GM18507 (cell line): ENCODE measurements at places on chromosomes 1 and 21.

GRCh38 chr1:90114521-90115141 is 119.7 kb downstream of the ZNF326 start:
- no peak for DNase-seq

GRCh38 chr1:82762829-82763532 is 962.2 kb downstream of the ADGRL2 start:
- DNase-seq: no peak

GRCh38 chr1:48246727-48247126 is 24.2 kb downstream of the SLC5A9 start:
- DNase-seq: no peak

GRCh38 chr1:199696225-199696624 is 331.3 kb upstream of the NR5A2 start:
- DNase-seq: no peak

DNA sequence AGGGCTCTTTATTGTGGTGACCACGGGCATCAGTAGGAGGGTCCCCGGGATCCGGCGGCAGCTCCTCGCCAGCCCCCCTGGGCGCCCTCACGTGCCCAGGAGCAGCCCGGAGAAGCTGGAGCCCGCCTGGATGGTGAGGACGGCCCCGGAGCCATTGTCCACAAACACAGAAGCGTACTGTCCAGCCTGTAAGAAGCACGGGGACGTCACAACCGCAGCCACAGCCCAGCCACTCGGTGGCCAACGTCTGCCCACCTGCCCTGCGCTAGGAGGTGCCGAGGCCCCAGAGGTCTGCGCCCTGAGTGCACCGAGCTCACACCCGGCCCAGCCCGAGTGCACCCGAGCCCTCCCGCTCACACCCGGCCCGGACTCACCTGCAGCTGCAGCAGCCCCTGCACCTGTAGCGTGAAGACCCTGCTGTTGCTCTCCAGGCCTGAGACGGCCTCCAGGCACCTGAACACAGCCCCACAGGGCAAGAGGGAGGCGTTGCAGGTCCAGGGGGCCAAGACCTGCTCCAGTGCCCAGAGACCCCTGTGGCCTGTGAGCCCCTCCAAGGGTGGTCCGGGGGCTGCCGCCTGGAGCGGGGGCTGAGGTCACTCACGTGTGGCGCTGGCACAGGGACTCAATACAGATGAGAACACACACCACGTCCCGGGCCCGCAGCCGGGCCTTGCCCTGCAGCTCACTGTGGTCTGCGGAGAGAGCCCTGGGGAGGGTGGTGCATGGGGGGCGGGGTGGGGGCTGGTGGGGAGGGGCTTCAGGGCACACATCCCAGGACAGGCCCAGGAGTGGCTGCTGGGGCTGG is 3.9 kb downstream of the C1QTNF12 start:
- no peak for DNase-seq

- no peak for DNase-seq
Observed at GRCh38 chr1:89884718-89885596, 64.1 kb downstream of the LRRC8D start.

DNA sequence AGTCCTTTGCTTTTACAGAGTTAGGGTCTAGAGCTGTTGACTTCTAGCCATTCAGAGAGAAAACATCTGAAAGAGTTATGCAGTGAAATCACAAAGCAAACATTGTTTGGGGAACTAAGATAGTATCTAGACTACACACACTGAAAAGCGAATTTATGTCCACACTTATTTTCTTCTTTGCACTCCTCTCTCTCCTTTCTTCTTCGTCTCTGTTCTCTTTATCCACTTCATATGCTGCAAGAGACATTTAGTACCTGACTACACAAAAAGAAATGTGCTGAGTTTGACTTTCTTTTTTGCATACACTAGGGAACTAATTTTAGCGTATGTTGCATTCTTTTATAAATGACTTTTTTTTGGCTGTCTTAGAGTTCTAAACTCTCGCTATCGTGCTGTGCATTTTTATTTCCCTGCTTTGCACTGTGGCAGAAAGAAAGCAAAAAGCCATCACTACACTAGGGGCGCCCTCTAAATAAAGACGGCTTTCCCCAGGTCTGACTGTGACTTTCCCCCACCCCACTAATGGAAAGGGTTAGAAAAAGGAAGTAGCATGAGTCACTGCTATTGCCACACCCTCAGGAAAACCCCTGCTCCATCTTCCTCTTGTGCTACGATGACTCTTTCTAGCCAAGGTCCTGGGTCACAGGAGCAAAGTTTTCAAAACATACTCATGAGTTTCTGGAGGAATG is 65.7 kb downstream of the MAP3K7CL start:
- peak; percentile 49 for DNase-seq

GRCh38 chr1:205565799-205566198 is 61.3 kb downstream of the CDK18 start:
- DNase-seq: no peak

- DNase-seq: no peak
Observed at GRCh38 chr1:60463146-60463545, 389.6 kb upstream of the C1orf87 start.

GRCh38 chr1:154186852-154187501 is 4.9 kb downstream of the TPM3 start:
- no peak for DNase-seq

DNA sequence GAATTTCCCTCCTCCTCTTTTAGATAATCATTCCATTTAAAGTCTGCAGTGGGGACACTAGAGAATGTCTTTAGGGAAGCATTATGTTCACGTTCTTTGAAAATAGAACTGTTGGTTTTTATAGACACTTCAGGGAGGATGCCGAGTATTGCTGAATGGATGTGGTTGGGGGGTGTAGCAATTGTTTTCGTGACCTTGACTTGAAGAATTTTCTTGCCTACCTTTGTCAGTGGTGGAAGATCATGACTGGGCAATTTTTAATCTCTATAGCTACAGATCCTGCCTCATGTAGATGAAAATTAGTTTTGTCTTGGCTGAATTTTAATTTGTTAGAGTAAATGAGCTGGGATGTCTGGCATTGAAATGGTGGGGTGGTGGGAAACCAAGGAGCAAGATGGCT is 3.8 kb downstream of the SMG7 start:
- no peak for DNase-seq

- DNase-seq: no peak
Observed at GRCh38 chr21:34969423-34970166, 79.5 kb downstream of the RUNX1 start.

DNA sequence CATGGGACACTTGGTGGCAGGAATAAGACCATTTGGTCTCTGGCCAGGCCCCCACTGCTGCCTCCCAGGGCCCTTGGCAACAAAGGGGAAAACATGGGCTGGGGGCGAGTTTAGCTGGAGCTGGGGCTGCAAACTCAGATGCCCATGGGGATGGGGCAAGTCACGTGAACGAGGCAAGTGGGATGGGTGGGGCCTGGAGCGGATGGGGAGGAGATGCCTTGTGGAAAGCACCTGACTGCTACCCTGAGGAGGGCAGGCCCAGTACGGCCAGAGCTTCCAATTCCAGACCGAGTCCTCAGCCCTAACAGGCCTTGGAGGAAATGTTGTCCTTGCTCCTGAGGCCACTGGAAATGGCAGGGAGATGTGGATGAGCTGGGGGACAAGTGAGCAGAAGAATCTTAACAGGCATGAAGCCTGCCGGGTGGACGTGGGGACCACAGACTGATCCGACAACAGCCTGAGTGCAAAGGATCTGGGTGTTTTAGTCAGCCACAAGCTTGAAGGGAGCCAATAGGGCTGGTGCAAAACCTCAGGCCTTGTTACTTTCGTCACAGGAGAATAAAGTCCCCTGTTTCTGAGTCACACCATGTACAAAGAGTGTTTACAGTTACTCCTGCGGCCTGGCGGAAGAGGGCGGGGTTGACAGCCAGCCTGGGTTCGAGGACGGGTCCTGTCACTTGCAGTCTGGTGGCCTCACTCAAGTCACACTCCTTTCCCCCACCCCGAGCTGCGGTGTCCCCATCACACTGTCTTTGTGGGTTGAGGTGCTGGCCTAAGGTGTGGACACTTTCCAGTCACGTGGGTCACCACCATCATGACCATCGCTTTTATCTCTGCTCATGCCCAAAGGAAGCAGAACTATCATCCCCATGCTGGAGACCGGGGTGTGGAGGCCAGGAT is 19.1 kb downstream of the RUNX3 start:
- DNase-seq: no peak

- DNase-seq: no peak
Observed at GRCh38 chr1:9294405-9294773, 1.7 kb downstream of the SPSB1 start.

DNA sequence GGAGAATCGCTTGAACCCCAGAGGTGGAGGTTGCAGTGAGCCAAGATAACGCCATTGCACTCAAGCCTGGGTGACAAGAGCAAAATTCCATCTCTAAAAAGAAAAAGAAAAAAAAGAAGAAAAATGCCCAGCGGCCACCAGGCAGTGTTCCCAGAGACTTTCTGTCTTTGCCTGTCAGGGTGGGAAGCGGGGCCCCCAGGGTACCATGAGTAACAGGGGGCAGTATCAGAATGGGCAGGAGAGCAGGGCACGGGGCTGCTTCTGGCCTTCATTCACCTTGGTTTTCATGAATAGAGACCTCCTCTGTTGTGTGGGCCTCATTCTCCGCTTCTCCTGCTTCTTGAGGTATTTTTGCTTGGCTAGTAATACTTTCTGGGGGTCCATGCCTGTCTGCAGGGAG is 20.4 kb downstream of the SLC26A9 start:
- no peak for DNase-seq

DNA sequence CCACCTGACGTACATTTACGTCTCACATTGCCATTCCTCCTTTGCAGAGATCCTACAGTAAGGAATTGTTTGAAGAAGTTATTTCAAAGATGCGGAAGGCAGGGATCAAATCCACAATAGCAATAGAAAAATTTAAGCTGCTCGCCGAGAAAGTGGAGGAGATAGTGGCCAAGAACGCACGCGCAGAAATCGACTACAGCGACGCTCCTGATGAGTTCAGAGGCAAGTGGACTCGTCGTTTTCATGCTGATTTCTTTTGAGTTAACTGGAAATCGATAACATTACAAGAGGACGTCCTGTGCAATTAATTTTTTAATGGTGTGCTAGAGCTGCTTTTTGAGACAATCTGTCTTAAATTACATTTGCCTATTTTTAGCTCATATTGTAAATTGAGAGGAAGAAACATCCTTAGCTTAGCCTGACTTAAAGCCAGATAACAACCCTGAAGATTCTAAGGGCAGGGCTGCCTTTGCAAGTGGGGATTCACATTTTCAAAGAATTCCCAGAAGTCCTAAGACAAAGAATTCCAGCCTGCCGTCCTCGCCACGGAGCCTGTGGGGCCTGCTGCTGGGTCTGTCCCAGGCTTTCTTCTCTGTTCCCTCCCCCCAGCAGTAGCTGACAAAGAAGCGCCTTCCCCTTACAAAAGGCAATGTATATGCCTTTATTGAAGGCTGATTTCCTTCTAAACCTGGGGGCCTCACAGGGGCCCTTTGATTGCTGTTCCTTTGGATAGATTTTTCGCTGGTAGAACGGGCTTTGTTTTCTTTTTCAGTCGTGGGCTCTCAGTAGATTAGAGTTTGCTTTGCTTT is 31.6 kb upstream of the KIF1B start:
- DNase-seq: no peak

DNA sequence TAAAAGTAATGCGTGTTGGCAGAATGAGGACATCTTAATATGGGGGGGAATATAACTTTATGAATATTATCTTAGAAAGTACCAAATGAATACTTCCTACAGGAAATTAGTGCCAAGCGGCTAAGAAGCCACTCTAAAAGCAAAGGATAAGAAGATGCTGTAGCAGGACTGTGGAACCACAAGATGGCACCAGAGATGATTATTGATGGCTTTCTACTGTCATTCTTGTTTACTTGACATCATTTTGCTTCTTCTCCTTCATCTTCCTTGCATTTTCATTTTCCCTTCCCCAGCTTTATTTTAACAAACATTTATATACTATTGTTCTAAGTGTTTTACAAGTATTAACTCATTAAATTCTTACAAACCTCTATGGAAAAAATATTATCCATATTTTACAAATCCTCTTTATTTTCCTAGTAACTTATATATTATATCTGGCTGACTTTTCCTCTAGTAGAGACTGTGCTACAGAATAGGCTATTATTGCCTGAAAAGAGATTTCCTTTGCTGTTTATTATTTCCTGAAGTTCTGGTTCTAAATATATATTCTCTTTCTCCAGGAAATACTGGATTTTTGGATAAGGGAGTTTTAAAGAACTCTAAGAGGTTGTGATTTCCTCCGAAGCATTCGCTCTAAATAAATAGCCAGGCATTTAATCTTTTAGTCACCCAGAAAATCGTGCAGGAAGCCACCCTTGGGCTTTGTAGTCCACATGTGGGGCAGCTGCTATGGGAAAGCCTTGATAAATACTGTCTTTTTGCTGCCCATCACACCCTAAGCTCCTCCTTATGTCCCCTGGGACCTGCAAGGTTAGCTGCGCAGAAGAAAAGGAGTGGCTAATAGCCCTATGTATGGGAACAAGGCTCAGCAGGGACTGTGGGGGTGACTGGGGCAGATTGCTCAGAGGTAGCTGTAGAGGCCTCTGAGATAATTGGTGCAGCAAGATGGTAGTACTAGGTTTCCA is 69.8 kb downstream of the TPR start:
- DNase-seq: no peak

- DNase-seq: no peak
Observed at GRCh38 chr21:46058431-46059145, 39.3 kb upstream of the COL6A2 start.

- no peak for DNase-seq
Observed at GRCh38 chr1:212286556-212287131, 1.4 kb downstream of the PPP2R5A start.

DNA sequence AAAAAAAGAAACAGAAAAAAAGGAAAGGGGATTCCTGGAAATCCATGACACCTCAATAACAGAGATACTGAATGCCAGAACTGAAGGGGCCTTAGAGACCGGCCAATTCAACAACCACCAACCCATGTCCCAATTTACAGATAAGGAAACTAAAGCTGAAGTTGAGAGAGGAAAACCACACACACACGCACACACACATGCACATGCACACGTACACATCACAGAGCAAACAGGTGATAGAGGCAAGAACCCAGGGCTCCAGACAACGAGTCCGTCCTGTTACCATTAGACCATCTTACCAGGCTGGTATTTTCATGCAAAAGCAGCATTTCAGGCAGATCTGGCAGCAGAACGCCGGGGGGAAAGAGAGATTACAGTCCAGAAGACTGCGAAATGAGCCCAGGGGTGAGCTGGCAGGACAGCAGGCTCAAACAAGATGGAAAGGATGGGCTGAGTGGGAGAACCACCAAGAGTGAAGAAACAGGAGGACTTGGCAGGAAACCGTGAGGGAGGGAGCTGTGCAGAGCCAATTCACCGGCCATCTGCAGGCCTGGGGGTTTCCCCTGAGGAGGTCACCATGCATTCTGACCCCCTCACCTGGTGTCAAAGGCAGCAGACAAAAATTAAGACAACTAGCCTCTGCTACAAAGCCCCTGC is 43.5 kb downstream of the PAFAH2 start:
- DNase-seq: no peak

DNA sequence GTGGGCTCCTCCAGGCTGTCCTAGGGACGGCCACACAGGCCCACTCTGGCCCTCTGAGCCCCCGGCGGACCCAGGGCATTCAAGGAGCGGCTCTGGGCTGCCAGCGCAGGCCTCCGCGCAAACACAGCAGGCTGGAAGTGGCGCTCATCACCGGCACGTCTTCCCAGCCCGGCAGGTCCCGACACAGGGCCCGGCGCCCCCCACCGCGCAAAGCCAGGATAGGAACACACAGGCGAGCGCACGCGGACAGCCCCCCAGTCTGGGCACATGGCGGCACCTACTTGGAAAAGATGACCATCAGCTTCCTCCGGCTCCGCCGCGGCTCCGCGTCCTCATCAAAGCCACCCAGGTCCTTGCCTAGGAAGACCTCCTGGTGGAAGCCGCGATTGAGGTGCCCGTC is 3.6 kb downstream of the SDF4 start:
- no peak for DNase-seq
